A549 treated with GW870086 at 1 μM for 4 hours (cell line): ENCODE measurements at places on chromosomes 5 and 9. TPM values are rescaled to one million over a fixed set of nuclear protein-coding genes. Genes with fewer than 3 reads are reported as not detected.

The AGXT2 gene
- not detected in 5 replicates for total RNA-seq

The IFNA2 gene
- not detected in 5 replicates for total RNA-seq

The FBP1 gene
- not detected in 5 replicates for total RNA-seq

The RMRP gene
- 7.1 to 29.0 TPM in 2 of 5 replicates, not detected in the others for total RNA-seq

The CDH10 gene
- 0.09 to 0.20 TPM (median 0.13 TPM) in 5 replicates for total RNA-seq

The GGTA1 gene
- total RNA-seq, result not detected in 5 replicates

The TLR4 gene
- total RNA-seq, result 0.08 to 0.16 TPM (median 0.10 TPM) in 5 replicates

The PCDHGC4 gene
- not detected in 5 replicates for total RNA-seq

The COL23A1 gene
- not detected in 5 replicates for total RNA-seq

The FSTL4 gene
- 4.0 to 5.1 TPM (median 4.5 TPM) in 5 replicates for total RNA-seq

The GZMA gene
- not detected in 5 replicates for total RNA-seq

The NUTM2G gene
- total RNA-seq, result not detected in 5 replicates

The SELENOP gene
- 0.23 to 0.49 TPM (median 0.31 TPM) in 5 replicates for total RNA-seq

The DIPK1B gene
- total RNA-seq, result 6.9 to 9.6 TPM (median 9.4 TPM) in 5 replicates

The HTR4 gene
- not detected in 5 replicates for total RNA-seq

The TLE1 gene
- total RNA-seq, result 92.0 to 101 TPM (median 96.8 TPM) in 5 replicates

The SKP2 gene
- total RNA-seq, result 17.2 to 24.5 TPM (median 20.1 TPM) in 5 replicates

The FCN2 gene
- total RNA-seq, result not detected in 5 replicates

The IFNK gene
- not detected in 5 replicates for total RNA-seq

The TSSK1B gene
- not detected in 5 replicates for total RNA-seq

The PRRT1B gene
- 0.15 to 0.69 TPM (median 0.47 TPM) in 4 of 5 replicates, not detected in the other for total RNA-seq

The ALDOB gene
- not detected in 5 replicates for total RNA-seq

The INSL6 gene
- total RNA-seq, result not detected in 5 replicates

The PCDHB4 gene
- total RNA-seq, result 0.03 to 0.11 TPM (median 0.08 TPM) in 3 of 5 replicates, not detected in the others

The DPYSL3 gene
- 19.4 to 27.1 TPM (median 22.8 TPM) in 5 replicates for total RNA-seq

The TAF7 gene
- total RNA-seq, result 63.2 to 78.4 TPM (median 73.8 TPM) in 5 replicates

The LECT2 gene
- not detected in 5 replicates for total RNA-seq

The SRA1 gene
- 35.0 to 47.4 TPM (median 44.6 TPM) in 5 replicates for total RNA-seq

The C9 gene
- total RNA-seq, result not detected in 5 replicates

The SNX18 gene
- 5.2 to 7.4 TPM (median 6.5 TPM) in 5 replicates for total RNA-seq

The PFN3 gene
- total RNA-seq, result not detected in 5 replicates

The AGGF1 gene
- 11.4 to 15.7 TPM (median 13.7 TPM) in 5 replicates for total RNA-seq

The MYMK gene
- not detected in 5 replicates for total RNA-seq

The ADAMTS13 gene
- 0.37 to 1.1 TPM (median 0.52 TPM) in 5 replicates for total RNA-seq

The PTGES gene
- total RNA-seq, result 172 to 205 TPM (median 174 TPM) in 5 replicates

The BTNL3 gene
- not detected in 5 replicates for total RNA-seq

The HAPLN1 gene
- not detected in 5 replicates for total RNA-seq

The PCDHB2 gene
- 3.3 to 4.1 TPM (median 3.4 TPM) in 5 replicates for total RNA-seq

The TXNDC8 gene
- not detected in 5 replicates for total RNA-seq

The FREM1 gene
- total RNA-seq, result not detected in 5 replicates

The FBXL7 gene
- total RNA-seq, result 1.3 to 1.8 TPM (median 1.5 TPM) in 5 replicates

The DDX4 gene
- total RNA-seq, result not detected in 5 replicates

The TGFBI gene
- total RNA-seq, result 1,294 to 1,839 TPM (median 1,618 TPM) in 5 replicates

The GLDC gene
- total RNA-seq, result 14.1 to 16.4 TPM (median 14.6 TPM) in 5 replicates

The SEMA6A gene
- total RNA-seq, result 0.06 to 0.27 TPM (median 0.11 TPM) in 4 of 5 replicates, not detected in the other

The HAVCR1 gene
- 22.0 to 42.6 TPM (median 35.7 TPM) in 5 replicates for total RNA-seq

The JAKMIP2 gene
- total RNA-seq, result not detected in 5 replicates

The OTULINL gene
- 11.4 to 15.9 TPM (median 13.0 TPM) in 5 replicates for total RNA-seq

The PLCXD3 gene
- 0.09 to 0.25 TPM (median 0.22 TPM) in 5 replicates for total RNA-seq
